ENCODE measurements at places on chromosomes 7 and 10. TPM values are rescaled to one million over a fixed set of nuclear protein-coding genes. Genes with fewer than 3 reads are reported as not detected.
A peak's percentile ranks its signal among the peaks of the same experiment; 100 is the strongest.

Gene GCC1
- 9.5 TPM for total RNA-seq

- DNase-seq = peak; percentile 51
Measured at GRCh38 chr7:106421181-106421762, 136.5 kb upstream of the NAMPT start.

GRCh38 chr10:127850944-127851343 lies 41.8 kb downstream of the CLRN3 start:
- no peak for DNase-seq

DNA sequence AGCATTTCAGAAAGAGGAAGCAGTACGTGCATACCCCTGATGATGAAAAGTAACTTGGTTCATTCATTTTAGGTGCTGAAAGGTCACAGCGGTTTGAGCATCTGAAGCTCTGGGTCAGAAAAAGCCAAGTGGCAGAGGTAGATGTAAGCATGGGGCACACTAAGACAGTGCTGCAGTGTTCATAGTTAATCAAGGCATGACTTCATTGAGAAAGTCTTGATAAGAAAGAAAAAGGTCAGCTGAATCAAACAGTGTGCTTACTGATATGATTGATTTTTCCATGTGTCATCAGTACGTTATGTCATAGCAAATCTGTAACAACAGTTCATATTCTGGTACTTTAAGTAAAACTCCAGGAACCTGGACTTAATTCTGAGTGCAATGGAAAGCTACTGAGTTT lies 107.7 kb upstream of the PCLO start:
- DNase-seq = no peak
